ENCODE measurements at places on chromosomes 1 and 21.

GRCh38 chr1:78035121-78035520 is 10.6 kb upstream of the GIPC2 start:
- no peak for DNase-seq

DNA sequence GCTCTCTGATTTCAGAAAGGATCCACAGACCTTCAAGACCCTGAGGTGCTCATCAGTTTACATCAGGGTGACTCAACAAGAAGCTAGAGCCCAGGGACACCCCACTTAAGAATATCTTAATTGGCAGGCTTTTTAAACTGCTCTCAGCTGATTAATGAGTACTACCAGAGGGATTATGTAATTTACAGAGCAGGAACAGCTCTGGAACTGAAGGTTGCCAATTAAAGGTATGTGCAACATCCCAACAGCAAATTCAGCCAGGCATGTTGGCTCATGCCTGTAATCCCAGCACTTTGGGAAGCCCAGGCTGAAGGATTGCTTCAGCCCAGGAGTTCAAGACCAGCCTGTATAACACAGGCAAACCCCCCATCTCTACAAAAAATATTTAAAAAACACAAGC is 295.7 kb downstream of the SETD4 start:
- DNase-seq, result no peak

DNA sequence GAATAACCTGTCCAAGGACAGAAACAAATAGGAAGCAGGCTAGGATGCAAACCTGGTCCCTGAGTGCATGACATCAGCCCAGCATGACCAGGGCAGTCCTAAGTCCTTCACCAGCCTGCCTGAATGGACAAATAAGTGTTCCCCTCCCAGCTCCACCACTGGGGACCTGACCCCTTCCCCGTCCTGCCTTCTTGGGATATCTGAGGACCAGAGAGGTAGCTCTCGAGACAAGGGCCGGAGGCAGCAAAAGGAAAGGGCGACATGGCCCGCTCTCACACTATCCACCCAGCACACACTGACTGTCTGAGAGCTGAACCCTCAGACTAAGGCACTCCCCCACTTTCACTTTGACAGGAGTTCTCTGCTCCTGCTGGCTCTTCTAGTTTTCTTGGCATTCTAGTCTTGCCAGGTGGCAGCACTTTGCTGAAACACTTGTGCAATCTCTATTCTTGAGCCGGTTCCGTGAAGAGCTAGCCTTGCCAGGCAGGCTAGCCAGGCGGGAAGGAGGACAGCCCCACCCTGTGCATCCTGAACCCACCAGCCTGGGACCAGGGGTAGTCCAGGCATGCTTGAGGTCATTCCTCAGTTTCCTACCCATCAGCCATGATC is 251.1 kb upstream of the RAB4A start:
- no peak for DNase-seq

DNA sequence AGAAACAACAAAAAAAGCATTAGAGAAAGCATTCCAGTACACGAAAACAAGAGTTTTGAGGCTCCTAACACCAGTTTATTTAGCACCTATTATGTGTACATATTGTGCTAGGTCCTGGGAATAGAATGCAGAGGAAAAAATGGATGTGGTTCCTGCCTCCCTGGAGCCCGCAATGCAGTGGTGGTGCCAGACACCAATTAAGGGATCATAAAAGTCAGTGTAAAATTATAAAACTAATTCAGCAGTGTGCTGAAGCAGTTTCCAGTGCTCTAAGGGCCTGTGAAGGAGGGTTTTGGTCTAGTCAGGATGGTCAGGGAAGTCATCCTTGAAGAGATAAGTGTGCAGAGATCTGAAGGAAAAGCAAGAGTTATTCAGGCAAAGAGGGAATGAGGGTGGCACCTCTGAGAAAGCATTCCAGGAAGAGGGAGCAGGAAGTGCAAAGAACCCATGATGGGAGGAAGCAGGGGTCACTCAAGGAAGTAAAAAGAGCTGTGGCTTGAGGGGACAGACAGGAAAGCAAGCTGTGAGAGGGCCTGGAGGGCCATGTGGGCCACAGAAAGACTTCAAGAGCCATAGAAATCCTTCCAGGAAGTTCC is 65.2 kb upstream of the IFNLR1 start:
- no peak for DNase-seq

DNA sequence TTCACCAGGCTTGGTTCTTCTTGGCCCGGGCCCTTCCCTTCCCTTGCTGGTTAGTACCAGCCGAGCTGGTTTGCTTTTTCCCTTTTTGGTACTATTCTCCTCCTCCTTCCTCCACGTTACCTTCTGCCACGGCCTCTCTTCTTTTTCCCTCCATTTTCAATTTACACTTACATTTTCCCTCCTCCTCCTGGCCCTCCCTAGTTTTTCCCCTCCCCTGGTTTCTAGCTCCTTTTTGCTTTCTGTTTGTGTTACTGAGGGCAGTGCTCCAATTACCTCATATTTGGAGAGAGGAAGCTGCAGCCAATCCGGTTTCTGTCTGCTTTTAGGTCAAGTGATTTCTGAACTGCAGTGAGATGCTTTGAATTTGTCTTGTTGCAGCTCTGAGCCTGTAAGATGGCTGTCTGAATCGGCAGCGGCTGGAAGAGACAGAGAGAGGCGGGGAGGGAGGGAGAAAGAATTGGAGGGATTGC is 63.7 kb downstream of the MACF1 start:
- no peak for DNase-seq

DNA sequence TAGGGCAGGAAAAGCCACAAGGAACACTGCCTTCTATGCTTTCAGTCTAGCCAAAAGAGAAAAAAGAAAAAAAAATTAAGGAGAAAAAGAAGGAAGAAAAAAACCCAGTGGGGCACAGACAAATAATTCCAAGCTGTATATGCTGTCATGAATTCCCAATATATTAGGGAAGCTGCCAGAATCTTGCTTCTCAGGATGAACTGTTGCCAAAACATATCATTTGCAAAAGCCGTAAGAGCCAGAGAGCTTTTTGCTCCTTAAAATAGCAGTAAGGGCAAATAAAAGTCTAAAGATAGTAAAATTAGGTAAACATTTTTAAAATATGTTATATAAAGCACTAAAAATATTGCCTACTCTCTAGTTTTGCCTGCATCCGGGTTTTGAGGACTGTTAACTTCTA is 52.1 kb downstream of the PGM1 start:
- no peak for DNase-seq

GRCh38 chr1:32405672-32406467 is 11.6 kb upstream of the BSDC1 start:
- no peak for DNase-seq

DNA sequence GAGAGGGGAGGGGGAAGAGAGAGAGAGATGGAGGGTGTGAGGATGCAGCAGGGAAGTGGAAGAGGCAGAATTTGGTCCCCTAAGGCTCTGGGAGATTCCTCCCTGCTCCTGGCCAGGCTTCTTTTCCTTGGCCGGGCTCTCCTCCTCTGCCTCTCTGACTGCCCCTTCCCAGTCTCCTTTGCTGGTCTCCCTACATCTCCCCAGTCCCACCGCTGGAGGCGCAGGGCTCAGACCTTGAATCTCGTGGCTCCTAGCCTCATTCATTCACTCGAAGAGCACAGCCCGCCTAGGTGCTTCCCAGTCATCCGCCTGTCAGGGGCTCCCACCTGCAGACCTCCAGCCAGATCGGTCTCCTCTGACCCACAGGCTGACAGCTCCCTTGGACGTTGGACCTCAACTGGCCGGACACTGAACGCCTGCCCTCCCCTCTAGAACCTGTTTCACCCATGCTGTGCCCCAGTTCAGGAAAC is 76.5 kb downstream of the VWA5B1 start:
- no peak for DNase-seq

DNA sequence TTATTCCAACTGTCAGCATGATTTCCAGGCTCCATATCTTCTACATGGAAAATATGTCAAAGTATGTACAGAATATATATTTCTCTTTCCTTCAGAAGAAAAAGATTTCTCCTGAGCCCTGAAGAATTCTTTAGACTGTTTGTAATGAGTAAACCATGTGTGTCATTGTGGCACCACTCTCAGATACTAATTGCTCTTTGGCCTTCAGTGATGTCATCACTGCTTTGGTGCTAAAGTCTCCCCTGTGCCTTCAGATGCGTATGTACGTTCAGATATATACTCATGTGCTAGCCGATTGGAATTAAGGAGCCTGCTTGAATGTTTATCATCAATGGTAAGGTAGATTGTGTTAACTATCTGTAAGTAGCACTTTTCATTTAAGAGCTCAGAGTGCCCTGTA is 20.6 kb upstream of the NBL1 start:
- no peak for DNase-seq

DNA sequence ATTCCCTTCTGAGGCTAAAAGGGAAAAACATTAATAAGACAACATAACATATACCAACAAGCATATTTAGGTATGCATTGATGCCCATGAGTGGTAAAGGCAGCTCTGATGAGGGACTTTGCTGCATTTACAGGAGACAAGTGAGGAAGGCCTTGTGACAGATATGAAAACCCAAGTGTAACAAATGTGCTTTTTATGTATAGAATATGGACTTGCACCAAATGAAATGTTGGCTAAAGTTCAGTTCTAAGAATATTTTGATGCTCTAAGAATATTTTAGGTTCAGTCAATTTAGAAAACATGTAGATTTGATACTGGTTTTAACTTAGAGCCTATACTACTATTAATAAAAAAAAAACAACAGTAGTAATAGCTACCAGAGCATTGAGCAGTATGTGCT is 424.7 kb downstream of the LMO4 start:
- DNase-seq, result no peak

DNA sequence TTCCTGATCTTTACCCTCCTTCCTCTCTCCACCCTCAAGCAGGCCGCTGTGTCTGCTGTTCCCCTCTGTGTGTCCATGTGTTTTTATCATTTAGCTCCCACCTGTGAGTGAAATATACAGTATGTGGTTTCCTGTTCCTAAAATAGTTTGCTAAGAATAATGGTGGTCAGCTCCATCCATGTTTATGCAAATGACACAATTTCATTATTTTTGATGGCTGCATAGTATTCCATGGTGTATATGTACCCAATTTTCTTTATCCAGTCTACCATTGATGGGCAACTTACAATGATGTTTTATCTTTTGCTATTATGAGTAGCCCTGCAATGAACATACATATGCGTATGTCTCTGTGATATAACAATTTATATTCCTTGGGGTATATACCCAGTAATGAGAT is 133.4 kb upstream of the RGS18 start:
- no peak for DNase-seq

GRCh38 chr1:176466514-176466913 is 3.5 kb downstream of the PAPPA2 start:
- DNase-seq, result no peak

GRCh38 chr1:220681220-220681880 is 8.8 kb upstream of the C1orf115 start:
- no peak for DNase-seq

- no peak for DNase-seq
Observed at GRCh38 chr1:220594356-220594755, 66.4 kb downstream of the MARK1 start.

DNA sequence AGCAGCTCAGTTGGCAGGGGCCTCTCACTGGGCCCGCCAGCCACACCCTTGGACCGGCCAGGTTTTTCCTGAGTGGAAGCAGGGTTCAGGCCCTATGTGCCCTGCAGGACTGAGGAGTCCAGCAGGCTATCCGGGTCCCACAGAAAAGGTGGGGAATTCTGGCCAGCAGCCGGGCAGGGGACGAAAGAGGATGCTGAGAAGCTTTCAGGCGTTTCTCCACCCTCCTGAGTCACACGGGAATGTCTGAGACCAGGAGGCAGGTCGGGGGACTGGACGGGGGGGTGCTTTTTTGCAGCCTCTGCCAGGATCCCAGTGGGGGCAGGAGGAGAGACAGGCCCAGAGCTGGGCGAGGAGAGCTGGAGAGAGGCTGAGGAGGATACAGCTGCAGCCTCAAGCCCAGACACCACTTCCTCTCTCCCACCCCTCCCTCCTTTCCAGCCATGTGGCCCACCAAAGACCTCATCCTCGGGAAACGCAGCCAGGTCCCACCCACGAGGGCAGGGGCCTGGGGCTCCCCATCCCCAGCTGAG is 105.4 kb downstream of the SPSB1 start:
- DNase-seq, result no peak

DNA sequence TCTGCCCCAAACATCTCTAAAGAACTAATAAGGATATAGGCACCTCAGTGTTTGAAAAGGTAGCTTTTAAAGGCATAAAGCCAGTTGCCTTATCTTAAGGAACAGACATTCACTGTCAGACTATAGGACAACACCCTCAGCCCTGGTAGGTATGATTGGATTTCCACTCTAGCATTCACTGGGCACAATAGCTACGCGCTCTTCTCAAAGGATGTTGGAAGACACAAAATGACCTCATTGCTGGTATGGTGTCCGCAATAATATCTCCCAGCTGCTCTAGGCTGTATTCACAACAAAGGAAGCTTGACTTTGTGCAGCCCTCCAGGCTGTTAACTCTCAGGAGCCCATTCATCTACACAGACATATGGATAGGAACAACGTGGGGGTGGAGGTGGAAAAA is 119.4 kb upstream of the CXADR start:
- no peak for DNase-seq

- no peak for DNase-seq
Observed at GRCh38 chr1:93734999-93735398, 53.4 kb upstream of the BCAR3 start.

GRCh38 chr1:85180869-85181268 is 19.9 kb downstream of the SYDE2 start:
- DNase-seq, result no peak

DNA sequence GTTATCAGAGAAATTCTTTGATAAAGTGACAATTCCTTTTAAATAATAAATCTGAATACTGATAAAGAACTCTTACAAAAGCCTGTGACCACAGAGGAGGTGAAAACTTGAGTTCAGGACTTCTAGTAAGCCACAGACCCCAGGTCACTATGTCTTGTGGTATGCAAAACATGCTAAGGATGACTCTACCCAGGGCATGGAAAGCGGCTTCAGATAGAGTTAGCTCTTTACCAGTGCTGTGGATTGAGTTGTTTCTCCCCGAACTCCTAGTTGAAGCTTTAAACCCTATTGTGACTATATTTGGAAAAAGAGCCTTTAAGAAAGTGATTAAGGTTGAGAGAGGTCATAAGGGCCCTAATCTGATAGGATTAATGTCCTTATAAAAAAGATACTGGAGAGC is 42.3 kb downstream of the HLX start:
- DNase-seq, result no peak

DNA sequence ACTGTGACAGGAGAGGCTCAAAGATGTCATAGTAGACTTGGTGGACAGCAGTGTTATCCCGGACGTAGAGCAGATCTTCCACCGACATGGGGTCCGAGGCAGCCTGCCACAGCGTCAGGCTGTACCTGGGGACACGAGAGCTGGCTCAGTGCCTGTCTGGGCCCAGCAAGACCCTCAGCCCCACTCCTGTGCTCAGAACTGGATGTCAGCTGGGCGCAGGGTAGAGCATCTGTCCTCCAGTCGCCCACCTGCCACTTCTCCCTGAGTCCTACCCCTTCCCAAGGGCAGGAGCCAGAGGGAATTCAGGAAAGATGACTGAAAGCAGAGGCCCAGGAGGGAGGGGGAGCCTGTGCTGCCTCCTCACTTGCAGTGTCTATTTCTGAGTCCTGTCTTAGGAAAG is 11.7 kb downstream of the FAM151A start:
- DNase-seq, result no peak

GRCh38 chr1:108817016-108817415 is 39.9 kb downstream of the AKNAD1 start:
- no peak for DNase-seq

Data from C1 segment of cervical spinal cord (tissue), 14 donors.